ENCODE measurements at places on chromosomes 5 and 9. TPM values are rescaled to one million over a fixed set of nuclear protein-coding genes. Genes with fewer than 3 reads are reported as not detected.

DNA sequence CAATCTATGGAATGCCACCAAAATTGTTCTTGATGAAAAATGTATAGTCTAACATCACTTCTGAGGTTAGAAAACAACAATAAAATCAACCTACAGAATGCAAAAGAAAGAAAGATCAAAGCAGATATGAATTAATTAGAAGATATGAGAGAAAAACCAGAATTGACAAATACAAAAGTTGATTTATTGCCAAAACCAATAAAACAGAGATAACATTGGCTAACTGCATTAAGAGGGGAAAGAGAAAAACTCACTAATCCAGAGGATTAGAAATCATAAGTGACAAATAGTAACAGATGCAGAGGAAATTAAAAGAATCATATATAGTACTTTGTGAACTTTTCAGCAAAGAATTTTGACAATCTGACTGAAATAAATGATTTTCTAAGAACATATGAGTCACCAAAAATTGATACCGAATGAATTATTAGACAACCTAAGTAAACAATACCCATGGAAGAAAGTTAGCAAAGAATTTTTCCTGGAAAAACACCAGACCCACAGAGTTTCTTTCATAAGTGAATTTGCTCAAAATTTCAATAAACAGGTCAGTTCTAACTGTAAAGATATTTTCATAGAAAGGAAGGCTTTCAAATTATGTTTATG is 167.7 kb downstream of the AOPEP start:
- no peak for DNase-seq

DNA sequence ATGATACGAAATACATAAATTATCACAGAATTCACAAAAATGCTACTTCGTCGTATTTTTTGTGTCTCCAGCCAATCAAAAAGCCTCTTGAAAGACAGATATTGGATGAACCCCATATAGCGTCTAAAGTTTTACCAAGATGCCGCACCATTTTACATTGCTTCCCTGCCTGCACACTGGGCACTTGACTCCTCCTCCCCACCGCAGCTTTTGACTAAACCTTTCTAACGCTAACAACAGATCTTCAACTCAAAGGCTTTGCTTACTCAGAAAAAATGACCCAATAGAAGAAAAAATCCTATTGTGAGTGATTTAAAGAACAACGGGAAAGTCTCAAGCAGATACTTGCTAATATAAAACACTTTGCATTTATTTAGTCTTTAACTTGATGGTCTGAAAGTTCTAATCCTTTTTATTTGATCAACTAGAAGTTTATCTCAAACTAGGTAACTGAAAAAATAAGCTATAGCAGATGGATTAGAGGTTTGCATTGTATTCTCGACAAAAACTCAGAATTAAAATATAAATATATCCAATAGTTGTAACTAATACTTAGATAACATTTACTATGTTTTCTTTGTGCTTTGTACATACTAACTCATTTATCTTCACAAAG is 609.1 kb upstream of the DMAC1 start:
- DNase-seq = no peak

DNA sequence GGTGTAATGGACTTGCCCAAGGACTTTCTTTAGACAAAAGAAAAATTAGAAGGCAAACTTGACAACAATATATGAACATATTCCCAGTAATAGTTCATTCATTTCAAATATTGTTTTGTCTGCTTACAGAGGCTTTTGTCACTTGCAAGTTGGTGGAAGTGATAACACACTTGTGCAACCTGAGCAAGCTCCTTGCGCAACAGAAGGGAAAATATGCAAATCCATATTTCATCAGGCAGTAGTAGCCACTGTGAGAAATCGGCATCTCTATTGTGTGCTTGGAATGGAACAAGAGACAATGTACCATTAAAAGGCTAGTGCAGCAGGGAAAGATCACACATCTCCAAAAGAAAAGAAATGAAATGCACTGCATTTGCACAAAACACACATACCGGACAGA is 125.3 kb upstream of the RASEF start:
- DNase-seq = no peak

- no peak for DNase-seq
These were observed 71.6 kb downstream of the LRRC70 start for GRCh38 chr5:62650197-62650596.

GRCh38 chr5:3092211-3092610 is 340.7 kb upstream of the IRX2 start:
- DNase-seq = no peak

GRCh38 chr5:80124121-80124918 is 89.2 kb downstream of the THBS4 start:
- DNase-seq = no peak

GRCh38 chr5:89282554-89283510 is 399.8 kb upstream of the MEF2C start:
- no peak for DNase-seq

GPRIN1 gene
- total RNA-seq = 0.11 TPM

NXNL2 gene
- total RNA-seq = not detected

GFI1B gene
- total RNA-seq = 0.39 TPM

PAEP gene
- total RNA-seq = not detected

- DNase-seq = no peak
These were observed 95.2 kb upstream of the PHF24 start for GRCh38 chr9:34862836-34863235.

DNA sequence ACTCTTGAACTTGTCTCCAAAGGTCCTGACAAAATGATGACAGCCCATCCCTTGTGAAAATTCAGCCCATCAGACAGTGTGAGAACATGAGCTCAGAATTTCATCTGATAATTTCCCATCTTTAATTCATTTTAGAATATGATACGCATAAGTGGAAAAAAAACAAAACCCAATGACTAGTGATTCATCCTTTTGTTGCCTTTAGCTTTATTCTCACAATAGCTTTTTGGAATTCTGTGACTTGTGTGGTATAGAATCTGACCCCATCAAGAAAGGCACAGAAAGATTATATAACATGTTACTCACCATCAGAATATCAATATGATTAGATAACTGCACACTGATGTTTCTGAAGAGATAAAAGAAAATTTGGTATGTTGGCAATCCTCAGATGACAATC is 16.1 kb upstream of the TMED7 start:
- DNase-seq = no peak

SLF1 gene
- total RNA-seq = 7.9 TPM

DNA sequence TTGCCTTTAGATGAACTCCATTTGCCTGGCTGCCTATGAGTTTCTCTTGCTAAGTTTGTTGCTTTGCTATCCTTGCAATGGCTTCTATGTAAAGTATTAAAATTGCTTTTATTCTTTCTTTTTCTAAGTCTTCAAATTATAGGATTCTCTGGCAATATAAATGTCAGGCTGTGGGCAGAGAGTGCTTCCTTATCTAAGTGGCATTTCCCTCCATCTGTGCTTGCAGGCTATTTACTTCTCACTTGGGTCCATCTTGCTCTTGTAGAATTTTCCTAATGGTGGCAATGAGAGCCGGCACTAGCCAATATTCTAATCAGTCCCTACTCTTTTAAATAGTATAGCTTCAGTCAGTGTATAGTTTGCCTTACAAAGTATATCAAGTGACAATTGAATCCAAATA is 63.3 kb downstream of the FAM174A start:
- DNase-seq = no peak

ACTBL2 gene
- total RNA-seq = not detected

CKMT2 gene
- not detected for total RNA-seq

- DNase-seq = no peak
These were observed 127.9 kb downstream of the ADAMTS2 start for GRCh38 chr5:179217356-179217755.

GRCh38 chr5:54528633-54529209 is 11.2 kb downstream of the SNX18 start:
- no peak for DNase-seq

GRCh38 chr5:143923634-143924266 is 111.8 kb downstream of the HMHB1 start:
- DNase-seq = no peak

GRCh38 chr5:59992206-59992605 is 98.7 kb upstream of the PDE4D start:
- no peak for DNase-seq

IFNA13 gene
- total RNA-seq = not detected

DNA sequence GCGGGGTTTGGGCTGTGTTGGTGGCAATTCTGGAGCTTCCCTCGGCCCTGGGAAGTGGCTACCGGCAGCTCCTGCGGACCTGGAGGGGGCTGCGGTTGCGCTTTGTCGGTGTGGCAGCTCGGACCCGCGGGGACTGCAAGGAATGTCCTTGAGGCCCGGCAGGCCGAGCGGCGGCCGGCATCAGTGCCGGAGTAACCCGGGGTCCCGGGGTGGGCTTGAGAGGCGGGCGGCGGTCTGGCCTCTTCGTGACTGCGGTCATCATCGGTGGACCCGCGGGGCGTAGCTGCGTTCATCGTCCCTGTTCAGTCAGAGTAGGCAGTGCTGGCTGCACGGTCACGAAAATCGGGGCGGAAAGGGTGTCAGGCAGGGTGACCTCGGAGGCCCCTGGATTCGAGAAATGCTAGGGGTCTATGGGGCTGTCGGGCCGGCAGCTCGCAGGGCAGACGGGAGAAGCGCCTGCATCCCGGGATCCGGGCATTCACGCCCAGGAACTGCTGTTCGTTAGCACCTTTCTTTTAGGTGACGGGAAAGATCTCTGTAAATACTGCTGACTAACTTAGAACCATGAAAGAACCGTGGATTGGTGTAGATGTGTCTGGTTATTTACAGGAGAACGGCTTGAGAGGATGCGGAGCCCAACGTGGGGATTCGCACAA is 474 bp downstream of the HMGCR start:
- peak; percentile 7 for DNase-seq

ARHGEF39 gene
- total RNA-seq = not detected

RNF130 gene
- 22.6 TPM for total RNA-seq

DNA sequence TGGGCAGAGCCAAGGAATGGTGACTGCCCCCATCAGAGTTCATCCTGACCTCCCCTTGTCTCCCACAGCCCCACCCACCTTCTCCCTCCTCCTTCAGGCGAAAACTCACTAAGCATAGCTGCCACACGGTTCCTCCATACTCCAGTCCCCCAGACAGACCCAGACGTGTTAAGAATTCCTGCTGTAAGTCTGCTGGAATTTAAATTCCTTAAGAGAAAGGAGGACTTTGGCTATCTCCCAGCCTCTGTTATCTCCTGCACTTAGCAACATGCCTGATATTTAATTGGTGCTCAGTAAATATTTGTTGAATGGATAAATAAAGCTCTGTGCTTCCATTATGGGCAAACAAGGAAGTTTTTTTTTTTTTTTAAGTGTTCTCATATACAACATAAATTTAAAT is 213.7 kb downstream of the RFK start:
- DNase-seq = no peak

SLC26A2 gene
- total RNA-seq = 16.9 TPM

- DNase-seq = no peak
These were observed 11.6 kb upstream of the AKNA start for GRCh38 chr9:114399381-114399780.

GRCh38 chr5:6861667-6862066 is 148.4 kb downstream of the TENT4A start:
- no peak for DNase-seq

GRCh38 chr5:36414869-36415282 is 113.2 kb upstream of the RANBP3L start:
- no peak for DNase-seq

- DNase-seq = no peak
These were observed 24.9 kb downstream of the GSN start for GRCh38 chr9:121292801-121293241.

- no peak for DNase-seq
These were observed 110.5 kb downstream of the ADAMTS12 start for GRCh38 chr5:33781286-33781685.

DNA sequence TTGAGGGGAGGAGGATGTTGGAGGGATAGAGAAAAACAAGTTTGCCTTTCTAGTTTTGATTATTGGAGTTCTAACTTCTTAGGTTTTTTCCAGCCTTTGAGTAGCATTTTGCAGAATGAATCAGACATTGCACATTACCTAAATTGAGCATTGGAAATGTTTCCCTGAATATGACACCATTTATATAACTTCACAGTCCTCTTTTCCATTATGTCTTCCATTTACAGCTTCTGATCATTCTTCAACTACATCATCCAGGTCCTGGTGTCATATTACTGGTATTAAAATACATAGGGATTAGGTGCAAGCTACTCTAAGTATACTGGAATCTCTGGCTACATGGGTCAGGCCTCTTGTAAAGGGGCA is 286.1 kb downstream of the ARHGAP26 start:
- DNase-seq = no peak

- DNase-seq = no peak
These were observed 92.7 kb downstream of the CARTPT start for GRCh38 chr5:71811779-71812178.

GRCh38 chr9:126219648-126220063 is 107.0 kb upstream of the MVB12B start:
- DNase-seq = no peak

DNA sequence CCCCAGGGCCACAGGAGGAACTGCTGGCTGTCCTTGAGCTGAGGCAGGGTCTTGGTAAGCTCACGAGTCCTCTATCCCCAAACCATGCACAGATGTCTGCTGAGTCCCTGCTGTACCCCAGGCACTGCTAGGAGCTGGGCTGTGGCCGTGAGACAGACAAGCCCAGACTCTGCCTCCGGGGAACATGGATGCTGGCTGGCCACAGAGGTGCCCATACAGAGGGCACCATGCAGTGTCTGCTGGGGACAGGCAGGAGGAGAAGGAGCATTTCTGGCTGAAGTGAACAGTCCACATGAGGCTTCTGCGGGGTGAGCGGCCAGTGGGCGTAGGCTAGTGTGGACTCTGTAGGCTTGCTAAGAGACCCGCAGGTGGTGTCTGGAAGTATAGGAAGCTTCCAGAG is 4.8 kb upstream of the SEC16A start:
- DNase-seq = no peak

DNA sequence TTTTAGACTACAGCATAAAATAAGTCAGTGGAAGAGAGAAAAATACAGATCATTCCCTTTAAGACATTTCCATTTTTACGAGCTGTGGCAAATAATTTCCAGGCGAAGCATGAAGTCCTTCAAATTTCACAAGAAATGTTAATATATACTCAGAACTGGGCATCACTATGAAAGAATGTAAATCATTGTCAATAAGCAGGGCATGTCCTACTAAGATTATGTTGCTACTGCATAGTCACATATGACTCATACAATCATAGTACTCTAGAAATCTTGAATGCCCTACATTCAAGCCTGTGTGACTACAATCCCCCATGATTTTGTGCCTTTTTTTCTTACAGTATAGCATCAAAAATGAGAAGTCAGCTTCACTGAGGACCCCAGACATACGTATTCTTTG is 485.2 kb upstream of the FTMT start:
- no peak for DNase-seq

- DNase-seq = no peak
These were observed 918.3 kb downstream of the NR2F1-AS1 start for GRCh38 chr5:92662741-92663140.
